ENCODE measurements at places on chromosomes 1 and 21.

GRCh38 chr1:224922404-224923164, 6.9 kb upstream of the DNAH14 start:
- peak; percentile 90 for ATAC-seq

- peak; percentile 10 for ATAC-seq
These were observed at the start of gene ADAMTS5 for GRCh38 chr21:26967062-26967913. Gene ADAMTS5 (minus strand): TSS chr21:26967088. CDS start chr21:26966391, 697 bp downstream.

- ATAC-seq = no peak
These were observed 82.3 kb downstream of the TBX19 start for GRCh38 chr1:168362991-168363390.

- ATAC-seq = no peak
These were observed 23.8 kb upstream of the OTUD7B start for GRCh38 chr1:150034336-150034735.

DNA sequence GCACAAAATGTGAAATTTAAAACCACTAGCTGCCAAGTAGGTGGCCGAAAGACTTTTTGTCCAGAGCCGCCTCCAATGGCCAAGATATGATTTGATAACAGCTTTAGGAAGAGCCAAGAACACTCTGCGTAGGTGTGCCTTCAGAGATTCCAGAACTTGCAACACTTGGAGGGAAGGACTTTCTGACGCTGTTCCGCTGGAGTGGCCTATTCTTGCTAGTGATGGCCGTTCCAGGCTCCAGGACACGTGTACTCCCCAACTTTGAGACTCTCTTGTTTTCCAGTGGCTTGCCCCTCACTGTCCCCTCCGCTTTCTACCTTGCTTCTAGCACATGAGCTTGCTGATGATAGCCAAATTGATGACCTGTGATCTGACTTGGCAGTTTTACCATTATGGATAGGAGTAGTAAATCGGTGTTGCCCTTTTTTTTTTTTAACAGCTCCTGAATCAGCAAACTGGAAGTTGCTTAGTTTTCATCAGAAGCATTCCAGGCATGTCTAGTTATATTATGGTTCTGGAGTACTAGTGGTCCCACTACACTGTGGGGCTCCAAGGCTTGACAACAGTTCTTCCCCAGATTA, 1.0 kb downstream of the PRDX6 start:
- peak; percentile 42 for ATAC-seq

DNA sequence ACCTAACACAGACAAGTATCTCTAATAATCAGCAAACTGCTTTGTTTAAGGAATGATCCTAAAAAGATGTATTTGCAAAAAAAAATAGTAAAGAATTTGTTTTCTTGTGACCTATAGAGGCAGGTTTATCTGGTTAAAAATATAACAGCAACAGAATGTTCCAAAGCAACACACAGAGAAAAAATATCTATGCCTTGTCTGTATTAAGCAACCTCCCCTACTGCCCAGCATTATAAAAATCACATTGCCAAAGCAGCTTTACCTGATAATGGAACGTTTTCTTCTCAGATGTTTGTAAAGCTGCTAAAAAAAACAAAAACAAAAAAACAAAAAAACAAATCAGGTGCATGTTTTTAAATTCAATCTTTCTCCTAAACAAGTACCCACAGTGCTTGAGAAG, 24.7 kb downstream of the PALMD start:
- ATAC-seq = no peak

GRCh38 chr1:84089867-84090266, 54.2 kb upstream of the PRKACB start:
- no peak for ATAC-seq

DNA sequence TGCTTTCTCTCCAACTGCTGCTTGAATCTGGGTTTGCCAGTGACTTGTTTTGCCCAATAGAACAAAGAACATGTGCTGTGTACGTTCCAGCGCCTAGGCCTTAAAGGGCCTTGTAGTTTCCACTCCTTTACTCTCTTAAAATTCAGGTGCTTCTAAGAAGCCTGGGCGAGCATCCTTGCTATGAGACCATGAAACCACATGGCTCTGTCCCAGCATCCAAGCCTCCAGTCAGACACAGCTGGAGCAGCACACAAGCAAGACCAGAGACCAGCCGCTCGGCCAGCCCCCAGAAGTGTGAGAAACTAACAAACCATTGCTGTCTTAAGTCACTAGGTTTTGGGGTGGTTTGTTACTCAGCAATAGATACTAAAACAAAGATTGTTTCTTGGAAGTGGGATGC, 15.1 kb downstream of the PLEKHO1 start:
- no peak for ATAC-seq

All from esophagus mucosa (tissue), 1 donor.